Right lung (tissue), 10 donors: ENCODE measurements at places on chromosomes 1 and 21. TPM values are rescaled to one million over a fixed set of nuclear protein-coding genes. Genes with fewer than 3 reads are reported as not detected.
A peak's percentile ranks its signal among the peaks of the same experiment; 100 is the strongest.

ROR1 gene
- polyA plus RNA-seq = 84.2 TPM

MYBPH gene
- 0.08 TPM for polyA plus RNA-seq

GSTM1 gene
- polyA plus RNA-seq = 1.9 TPM

GRCh38 chr1:229035054-229035747 lies 235.7 kb upstream of the RAB4A start:
- DNase-seq = no peak

DNA sequence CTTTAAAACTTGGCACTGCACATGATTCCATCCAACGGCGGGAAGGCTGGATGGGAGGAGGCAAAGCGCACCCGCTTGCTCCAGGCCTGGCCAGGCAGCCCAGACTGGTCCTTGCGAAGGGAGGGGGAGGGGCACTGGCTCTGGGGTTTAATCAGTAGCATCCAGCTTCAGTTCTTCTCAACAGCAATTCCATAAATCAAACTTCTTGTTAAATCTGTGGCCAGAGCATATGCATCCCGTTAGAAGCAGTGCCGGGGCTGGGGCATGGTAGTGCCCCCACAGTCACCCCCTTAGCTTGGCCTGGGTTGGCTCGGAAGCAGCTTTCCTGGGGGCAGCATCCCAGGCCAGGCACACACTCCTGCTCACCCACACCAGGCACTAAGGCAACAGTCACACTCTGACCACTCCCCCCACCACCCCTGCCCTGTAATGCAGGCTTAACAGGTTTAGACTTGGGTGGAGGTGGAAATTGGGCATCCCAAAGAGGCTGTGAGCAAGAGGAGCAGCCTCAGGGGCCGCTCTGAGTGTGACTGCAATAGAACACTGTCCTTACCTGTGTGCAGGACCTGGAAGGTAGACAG lies 94.1 kb upstream of the CASZ1 start:
- no peak for DNase-seq

OR2L2 gene
- not detected for polyA plus RNA-seq

GRCh38 chr1:208172423-208173145 lies 71.6 kb downstream of the PLXNA2 start:
- DNase-seq = no peak

SVBP gene
- 66.7 TPM for polyA plus RNA-seq

- no peak for DNase-seq
Measured at GRCh38 chr1:17168091-17168876, 36.6 kb upstream of the PADI1 start.

GRCh38 chr1:245458234-245458633 lies 303.4 kb downstream of the KIF26B start:
- DNase-seq = no peak

DNA sequence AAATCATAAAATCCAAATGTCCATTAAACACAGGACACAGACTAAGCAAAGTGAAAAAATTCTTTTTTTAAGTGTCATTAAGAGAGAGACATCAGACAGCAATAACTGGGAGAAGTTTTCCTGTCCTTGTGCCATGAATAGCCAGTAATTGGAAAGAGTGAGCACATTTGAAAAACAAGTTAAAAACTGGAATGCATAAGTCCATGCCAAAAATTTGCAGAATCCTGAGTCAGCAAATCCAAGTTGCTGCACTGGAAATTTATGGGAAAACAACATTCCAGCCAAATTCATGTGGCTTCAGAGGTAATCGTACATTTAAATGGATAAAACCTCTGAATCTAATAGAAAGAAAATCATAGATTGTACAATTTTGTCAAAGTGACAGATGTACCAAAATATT lies 291.4 kb downstream of the LRRC40 start:
- DNase-seq = peak; percentile 82

S100A8 gene
- polyA plus RNA-seq = 22.1 TPM

IGSF3 gene
- polyA plus RNA-seq = 52.5 TPM

DNA sequence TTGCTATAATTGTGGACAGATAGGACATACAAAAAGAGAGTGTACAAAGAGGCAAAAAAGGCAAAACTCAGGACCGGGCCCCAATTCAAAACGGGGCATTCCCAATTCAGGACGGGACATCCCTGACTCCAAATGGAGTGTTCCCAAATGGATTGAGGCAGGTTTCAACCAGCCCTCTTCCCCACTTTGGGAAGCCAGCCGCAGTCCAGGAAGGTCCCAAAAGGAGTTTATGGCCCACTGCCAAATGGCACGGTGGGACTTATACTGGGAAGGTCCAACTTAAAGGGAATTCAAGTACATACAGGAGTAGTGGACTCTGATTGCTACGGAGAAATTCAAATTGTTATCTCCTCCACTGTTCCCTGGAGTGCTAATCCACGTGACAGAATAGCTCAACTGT lies 3.5 kb upstream of the ZNF669 start:
- no peak for DNase-seq

FAM163A gene
- 0.22 TPM for polyA plus RNA-seq

DNA sequence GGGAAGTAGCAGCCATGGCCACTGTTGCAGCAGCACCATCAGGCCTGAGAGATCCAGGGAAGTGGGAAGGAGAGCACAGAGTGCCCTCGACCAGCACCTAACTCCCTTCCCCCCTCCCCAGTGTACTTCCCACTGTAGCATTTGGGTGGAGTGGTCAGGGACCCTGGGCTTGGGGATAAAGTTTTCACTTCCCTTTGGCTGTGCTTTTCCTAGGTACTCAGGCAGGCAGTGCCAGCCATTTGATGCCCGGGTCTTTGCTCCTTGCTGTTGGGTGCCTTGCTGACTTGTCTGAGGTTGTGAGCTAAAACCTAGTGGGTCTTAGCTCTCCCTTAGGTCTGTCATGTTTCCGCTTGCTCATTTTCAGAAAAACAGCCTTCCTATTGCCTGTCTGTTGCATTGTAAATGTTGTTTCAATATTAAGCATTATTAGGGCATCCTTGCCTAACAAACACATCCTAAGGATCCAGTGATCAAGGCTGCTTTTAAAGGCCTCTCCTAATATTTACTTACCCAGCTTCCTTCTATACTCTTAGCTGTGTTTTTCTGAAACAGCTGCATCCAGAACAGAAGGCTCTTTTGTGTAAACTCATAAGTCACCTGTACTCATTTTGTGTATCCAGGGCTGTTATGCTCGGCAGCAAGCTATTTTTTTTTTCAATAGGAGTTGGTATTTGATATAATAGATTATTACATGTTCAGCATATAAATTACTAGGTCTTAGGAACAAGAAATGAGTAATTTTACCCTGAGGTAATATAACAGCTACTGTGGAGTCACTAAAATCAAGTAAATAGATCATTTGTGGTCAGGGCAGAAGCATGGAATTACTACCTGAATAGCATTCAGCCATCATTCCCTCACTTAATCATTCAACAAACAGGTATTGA lies 418.6 kb upstream of the PROX1 start:
- DNase-seq = no peak

GRCh38 chr1:218480137-218480536 lies 135.0 kb downstream of the TGFB2 start:
- DNase-seq = no peak

LHX8 gene
- not detected for polyA plus RNA-seq

- no peak for DNase-seq
Measured at GRCh38 chr1:54997711-54997986, 1.1 kb upstream of the BSND start.

DNA sequence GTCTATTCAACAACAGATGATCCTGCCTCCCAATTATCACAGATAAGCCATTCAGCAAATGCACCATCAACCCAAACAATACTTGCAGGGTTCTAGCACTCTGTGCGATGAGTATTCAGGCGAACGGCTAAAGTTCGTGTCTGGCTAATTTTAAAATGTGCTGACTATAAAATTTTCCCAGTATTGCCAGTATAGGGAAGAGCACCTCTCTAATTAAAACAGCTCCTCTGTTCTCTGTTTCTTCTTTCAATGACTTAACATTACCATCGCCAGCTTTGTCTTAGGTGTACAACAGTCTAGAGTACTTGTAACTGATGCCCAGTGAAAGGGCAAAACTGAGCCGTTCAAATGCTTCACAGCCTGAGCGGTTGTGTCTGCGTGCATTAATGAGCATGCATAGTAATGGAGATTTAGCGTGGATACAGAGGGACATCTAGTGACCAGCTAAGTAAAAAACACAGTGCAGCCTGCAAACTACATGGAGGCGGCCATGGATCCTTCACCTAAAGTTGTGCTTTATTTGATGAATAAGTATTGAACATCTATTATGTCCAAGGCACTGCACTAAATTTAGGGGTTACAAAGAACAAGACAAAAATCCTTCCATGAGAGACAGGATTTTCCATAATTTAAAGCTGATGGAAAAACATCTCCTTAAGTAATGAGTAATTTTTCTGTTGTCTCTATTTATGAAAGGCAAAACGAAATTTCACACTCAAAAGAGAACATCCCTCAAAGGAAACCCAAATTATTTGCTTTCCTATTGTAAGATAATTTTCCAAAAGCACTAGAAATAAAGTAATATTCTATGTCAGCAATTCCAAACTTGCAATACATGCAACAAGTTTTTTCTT lies 120.0 kb downstream of the SETD4 start:
- DNase-seq = peak; percentile 54

DNA sequence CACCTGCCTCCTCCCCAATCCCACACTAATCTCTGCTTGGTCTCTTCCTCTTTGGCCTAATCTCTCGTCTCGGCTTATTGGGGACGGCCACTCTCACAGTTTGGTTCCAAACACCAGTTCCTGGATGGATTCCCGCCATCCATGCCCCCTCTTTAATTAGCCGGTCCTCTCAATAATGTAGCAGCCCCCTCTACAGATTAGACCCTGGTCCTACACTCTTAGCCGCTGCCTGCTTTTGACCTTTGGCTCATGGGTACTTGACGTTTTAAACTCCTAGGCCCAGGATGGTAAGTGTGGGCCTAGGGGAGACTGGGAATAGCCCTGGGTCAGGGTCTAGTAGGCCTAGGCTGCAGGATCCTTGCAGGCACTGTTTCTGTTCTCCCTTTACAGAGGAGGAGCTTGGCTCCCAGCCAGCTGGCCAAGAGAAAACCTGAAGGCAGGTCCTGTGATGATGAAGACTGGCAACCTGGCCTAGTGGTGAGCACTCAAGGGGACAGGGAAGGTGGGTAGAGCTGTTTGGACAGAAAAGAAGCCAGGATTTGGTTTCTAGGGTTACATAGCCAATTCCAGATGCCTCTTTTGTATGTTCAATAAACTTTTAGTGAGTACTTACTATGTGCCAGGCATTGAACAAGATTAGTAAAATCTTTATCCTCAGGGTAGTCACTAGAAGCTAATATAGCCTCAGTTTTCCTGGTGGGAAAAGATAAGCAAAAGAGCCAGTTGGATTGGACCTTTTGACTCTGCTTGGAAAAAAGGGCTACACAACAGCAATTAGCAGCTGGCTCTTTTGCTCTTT lies 758 bp downstream of the RAD54L start:
- DNase-seq = peak; percentile 6

DNA sequence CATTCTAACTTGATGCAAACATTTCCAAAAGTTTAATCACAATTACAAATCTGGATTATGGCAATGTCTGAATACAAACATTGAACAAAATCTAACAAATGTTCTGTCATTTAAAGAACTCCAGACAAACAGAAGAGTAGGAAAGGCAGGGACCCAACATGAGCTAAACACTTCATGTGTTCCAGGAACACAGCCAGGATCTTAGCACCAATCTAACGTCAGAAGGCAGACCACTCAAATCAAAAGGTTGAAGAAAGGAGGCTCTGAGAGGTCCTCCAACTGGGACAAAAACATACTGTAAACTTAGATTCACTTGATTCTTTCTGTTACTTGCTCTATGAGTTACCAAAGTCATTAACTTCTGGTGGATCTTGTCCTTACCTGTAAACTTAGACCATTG lies 374.0 kb downstream of the NEGR1 start:
- DNase-seq = peak; percentile 24

DNA sequence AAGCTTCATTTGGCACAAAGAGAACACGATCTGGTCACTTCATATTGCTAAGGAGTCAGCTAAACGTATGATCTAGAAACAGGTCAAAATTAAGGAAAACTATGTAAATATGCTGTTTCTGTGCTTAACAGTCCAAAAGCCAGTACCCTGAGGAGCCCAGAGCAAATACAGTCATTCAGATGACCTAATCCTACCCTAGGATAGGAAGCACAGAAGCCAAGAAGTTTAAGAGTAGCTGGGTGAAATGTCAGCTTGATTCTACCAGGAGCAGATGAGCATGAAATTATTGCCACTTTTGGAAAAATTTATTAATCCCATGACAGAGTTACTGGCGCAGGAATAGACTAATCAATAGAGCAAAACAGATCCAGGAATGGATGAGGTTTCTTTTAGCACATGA lies 18.3 kb downstream of the SORT1 start:
- no peak for DNase-seq
